Renal cortical epithelial cell (primary cell): ENCODE measurements at places on chromosomes 5 and 9. TPM values are rescaled to one million over a fixed set of nuclear protein-coding genes. Genes with fewer than 3 reads are reported as not detected.

Gene CHSY3
- total RNA-seq, result 0.70 and 2.1 TPM in 2 replicates

Gene CLTB
- 77.4 and 146 TPM in 2 replicates for total RNA-seq

- DNase-seq, result no peak
Measured at GRCh38 chr9:99592834-99593574, 228.7 kb upstream of the NR4A3 start.

DNA sequence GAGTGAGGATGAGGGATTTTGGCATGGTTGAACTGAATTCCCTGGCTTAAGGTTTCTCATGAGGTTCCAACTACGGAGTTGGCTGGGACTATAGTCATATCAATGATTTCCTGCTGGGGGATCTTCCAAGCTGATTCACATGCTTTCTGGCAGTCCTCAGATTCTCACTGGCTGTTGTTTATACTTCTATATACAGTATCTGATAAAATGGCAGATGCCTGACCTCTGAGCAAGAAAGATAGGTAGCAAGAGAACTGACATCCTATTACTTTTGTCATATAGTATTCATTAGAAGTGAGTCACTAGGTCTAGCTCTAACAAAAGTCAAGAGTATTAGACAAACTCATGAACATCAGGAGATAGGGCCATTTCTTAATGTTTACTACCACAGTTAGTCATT, 440.9 kb upstream of the EDIL3 start:
- no peak for DNase-seq

- DNase-seq, result peak; percentile 48
Measured at GRCh38 chr5:150112201-150113046, 26.1 kb upstream of the CSF1R start.

GRCh38 chr9:126081746-126082145, 244.9 kb upstream of the MVB12B start:
- no peak for DNase-seq

DNA sequence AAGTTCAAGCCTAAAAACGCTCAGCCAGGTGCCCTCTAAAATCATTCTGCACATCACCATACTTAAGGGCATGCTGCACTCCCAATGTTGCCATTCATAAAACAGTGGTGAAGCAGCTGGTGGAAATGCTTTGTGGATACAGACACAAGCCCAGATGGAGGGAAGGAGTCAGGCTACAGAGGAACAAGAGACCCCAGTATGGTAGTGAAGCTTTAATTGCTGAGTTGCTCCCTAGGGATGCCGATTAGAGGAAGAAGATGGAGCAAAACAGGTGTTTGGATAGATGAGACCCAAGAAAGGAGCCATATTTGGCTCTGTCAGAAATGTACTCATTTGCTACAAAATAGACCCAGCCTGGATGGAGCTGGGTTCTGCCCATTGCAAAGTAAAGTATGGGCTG, 230.5 kb downstream of the NSG2 start:
- DNase-seq, result no peak

Gene SLC6A7
- not detected in 2 replicates for total RNA-seq

DNA sequence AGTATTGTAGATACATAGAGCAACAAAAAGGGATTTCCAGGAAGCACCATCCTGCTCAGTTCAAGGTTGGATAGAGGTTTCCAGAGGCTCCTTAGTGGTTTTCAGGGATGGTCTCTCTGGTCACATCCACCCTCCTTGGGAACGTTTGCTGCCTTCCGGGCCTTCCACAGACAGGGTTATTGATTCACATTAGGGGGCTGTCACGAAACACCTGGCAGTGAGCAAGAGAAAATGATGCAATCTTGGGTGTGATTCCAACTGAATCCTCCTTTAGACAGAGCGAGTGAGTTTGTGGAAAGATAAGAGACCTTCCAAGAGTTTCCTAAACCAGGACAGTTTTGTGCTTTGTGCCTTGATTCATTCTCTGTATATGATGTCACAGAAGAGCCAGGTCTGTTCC, 43.8 kb upstream of the CTSL start:
- DNase-seq, result no peak

GRCh38 chr5:13529300-13529699, 415.2 kb downstream of the DNAH5 start:
- DNase-seq, result no peak

Gene CNTNAP3B
- 1.7 and 11.7 TPM in 2 replicates for total RNA-seq

Gene SLC6A19
- total RNA-seq, result not detected in 2 replicates

DNA sequence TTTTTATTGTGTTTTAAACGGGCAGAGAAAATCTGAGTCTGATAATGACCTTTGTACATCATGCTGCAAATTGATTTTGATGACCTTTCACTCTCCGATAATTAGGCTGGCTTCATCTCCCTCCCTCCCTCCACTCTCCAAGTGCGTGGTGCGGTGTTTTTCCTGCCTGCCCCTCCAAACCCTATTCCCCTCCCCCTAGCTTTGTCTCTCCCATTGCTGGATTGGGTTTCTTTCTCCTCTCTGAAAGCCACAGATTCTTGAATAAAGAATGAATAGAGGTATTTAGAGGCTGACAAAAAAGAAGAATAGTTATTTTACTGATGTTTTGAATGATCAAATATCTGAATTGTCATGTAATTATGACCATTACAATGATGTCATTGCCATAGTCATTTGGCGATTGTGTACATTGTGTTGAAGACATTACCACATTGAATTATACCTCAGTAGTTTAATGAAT, 571.1 kb upstream of the ZNF608 start:
- no peak for DNase-seq

Gene CENPP
- total RNA-seq, result 1.2 and 3.1 TPM in 2 replicates

- no peak for DNase-seq
Measured at GRCh38 chr9:88580961-88581360, 46.0 kb downstream of the NXNL2 start.

DNA sequence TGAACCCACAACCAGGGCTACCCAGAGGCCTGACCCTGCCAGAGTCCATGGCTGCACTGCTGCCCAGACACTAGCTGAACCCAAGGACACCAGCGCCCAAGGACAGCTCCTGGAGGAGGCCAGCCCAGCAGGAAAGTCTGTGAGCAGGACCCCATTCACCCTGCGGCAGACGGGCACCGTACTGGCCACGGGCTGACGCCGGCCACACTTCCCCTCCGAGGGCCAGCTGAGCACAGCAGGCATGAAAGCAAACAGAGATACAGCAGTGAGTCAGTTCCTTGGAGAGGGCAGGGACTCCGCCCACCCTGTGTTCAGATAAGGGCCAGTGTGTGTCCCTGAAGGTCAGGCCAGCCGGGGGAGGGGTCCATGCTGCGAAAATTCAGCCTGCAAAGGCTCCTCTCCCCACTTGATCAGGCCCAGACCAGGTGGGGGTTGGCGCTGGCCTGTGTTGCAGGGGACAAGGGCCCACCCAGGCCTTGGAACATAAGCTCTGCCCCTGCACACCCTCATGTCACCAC, 3.2 kb downstream of the RNF208 start:
- DNase-seq, result no peak

DNA sequence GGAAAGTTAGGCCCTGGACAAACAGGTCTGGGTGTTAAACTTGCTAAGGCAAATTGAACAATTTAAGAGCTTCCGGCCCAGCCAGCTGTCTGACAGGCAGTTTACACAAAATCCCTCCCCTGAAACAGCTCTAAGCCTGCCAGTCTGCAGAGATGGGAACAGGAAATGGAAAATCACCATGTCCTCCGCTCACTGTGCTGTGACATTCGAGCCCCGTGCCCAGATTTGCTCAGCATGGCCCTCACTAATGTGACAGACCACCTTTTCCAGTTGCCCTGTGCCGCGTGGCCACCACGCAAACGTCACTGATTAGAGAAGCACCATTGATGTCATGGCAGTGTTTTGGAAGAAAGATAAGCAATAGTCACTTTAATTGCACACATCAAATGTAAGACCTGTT, 41.0 kb downstream of the CCNJL start:
- peak; percentile 26 for DNase-seq

DNA sequence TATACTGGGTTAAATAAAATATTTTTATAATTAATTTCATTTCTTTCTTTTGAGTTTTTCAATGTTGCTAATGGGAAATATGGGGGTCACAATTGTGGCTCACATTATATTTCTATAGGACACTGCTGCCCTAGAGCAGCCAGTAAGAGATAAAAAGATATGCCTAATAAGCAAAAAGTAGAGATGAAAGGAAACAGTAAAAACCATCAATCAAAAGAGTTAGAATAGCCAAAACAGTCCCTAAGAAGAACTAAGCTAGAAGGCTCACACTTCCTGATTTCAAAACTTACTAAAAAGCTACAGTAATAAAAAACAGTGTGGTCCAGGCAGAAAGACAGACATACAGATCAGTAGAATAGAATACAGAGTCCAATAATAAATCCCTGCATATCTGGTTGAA, 104.4 kb downstream of the FANCC start:
- DNase-seq, result no peak

- DNase-seq, result no peak
Measured at GRCh38 chr9:20225826-20226225, 396.5 kb downstream of the MLLT3 start.

Gene ENHO
- total RNA-seq, result 0.30 TPM in 1 of 2 replicates, not detected in the other

DNA sequence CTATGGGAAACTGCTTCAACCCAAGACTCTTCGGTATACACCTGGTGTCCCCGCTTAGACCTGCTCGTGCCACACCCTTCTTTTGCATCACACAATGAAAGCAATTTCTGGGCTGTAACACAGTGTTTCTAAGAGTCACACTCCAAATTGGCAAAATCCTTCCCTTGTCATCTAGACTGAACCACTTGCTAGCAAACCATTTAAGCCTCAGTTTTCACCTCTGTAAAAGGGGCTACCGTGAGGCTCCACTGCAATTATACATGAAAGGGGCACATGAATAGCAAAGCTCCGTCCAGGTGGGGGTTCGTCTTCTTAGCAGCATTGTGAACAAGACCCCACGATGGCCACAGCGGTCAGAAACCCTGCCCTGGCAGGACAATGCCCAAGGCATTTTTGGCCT, 166.8 kb downstream of the PAX5 start:
- DNase-seq, result no peak

Gene TMEM171
- 9.4 and 11.3 TPM in 2 replicates for total RNA-seq

DNA sequence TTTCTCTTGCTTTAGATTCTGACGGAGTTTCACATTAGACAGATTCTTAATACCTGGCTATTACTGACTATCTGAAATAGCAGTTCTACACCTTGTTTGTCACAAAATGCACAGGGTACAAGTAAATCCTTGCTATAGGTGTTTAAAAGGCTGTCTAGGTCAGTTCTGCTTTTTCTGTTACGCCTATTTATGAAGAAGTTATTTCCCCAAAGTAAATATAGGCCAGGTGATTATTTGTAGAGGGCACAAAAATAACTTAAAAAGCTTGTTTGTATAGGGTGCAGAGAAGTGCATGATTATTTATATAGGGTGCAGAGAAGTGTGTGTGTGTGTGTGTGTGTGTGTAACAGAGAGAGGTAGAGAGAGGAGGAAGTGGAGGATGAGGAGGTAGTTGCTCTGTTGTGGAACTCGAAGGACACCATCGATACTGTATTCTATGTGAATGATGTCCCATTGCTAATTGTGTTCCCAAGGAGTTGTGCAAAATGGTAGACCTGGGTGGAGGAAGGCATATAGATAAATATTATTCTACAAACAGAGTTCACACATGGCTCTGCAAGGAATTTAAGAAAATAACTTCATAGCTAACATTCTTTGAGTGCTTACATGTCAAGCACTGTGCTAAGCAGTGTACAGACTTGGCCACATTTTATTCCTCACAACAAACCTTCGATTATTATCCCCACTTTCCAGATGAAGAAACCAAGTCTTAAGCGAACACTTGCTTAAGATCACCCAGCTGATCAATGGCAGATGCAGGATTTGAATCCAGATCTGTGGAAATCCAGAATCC, 96.3 kb upstream of the EQTN start:
- DNase-seq, result no peak

DNA sequence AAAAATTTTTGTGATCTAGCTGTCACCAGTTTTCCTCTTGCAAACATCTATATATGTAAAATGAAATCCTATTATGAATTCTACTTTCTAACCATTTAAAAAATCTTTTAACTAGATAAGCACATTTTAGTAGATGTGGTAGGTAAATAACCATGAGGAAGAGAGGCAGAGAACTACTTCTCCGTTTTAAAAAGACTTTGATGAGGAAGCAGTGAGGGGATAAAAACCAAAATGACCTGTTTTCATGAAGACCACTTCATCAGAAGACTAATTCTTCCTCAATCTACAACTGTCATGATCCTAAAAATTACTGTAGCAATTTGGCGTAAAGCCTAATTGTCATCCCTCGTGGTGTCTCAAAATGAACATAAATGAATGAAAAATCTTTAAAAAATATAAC, 15.7 kb upstream of the ERBIN start:
- no peak for DNase-seq

Gene SPATA31C1
- not detected in 2 replicates for total RNA-seq

- no peak for DNase-seq
Measured at GRCh38 chr9:17789316-17789715, 210.4 kb downstream of the SH3GL2 start.

Gene GRXCR2
- not detected in 2 replicates for total RNA-seq

Gene SKIC3
- total RNA-seq, result 99.8 and 118 TPM in 2 replicates

GRCh38 chr5:54742417-54742891, 224.9 kb downstream of the SNX18 start:
- peak; percentile 63 for DNase-seq

DNA sequence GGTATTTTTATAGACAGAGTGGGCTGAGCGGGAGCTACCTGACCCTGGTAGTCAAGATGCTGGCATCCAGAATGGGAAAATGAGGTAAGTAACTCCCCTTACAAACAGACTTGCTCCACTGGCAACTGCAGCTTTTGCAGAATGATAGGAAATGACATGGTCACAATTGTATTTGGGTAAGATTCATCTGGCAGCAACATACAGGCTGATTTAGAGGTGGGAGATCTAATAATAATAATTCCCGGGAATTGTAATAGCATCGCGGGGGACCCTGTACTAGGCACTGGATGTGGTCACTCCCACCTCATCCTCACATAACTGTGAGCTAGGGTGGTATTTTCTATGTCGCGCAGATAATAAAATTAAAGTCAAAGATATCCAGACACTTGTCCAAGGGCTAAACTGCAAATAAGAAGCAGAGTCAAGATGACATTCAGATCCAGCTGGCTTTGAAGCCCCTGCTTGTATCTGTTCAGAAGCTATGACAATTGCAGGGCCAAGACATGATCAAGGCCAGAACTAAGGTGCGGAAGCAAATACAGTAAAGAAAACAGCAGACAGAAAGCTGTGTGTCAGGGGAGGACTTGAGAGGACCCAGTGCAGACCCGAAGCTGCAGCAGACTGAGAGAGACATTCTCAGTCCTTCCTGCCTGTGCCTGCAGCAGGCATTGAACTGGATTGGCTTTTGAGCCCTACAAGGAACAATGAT, 507.2 kb downstream of the BNC2 start:
- no peak for DNase-seq

Gene PCDH1
- 10.6 and 20.8 TPM in 2 replicates for total RNA-seq

- no peak for DNase-seq
Measured at GRCh38 chr5:141683596-141684141, 1.6 kb upstream of the ARAP3 start.

Gene SLC25A2
- total RNA-seq, result 0.20 and 1.0 TPM in 2 replicates

DNA sequence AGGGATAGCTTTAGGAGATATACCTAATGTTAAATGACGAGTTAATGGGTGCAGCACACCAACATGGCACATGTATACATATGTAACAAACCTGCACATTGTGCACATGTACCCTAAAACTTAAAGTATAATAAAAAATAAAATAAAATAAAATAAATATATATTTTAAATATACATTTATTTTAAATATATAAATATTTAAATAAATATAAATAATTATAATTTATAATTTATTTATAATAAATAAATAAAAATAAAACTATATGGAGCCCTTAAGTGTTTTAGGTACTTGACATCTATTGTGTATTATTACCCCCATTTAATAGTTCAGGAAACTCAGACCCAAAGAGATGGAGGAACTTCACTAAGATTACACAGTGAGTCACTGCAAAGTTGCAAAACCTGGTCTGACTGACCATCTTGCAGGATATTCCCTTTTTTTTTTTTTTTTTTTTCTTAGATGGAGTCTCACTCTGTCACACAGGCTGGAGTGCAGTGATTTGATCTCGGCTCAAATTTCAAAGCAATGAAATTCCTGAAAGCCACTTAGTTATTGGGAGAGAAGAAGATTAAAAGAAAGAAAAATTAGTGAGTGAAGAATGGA, 5.8 kb upstream of the C5orf52 start:
- peak; percentile 93 for DNase-seq
